ENCODE measurements at places on chromosomes 7 and 10.

GRCh38 chr10:29176845-29177832, 111.7 kb upstream of the LYZL1 start:
- DNase-seq: no peak

DNA sequence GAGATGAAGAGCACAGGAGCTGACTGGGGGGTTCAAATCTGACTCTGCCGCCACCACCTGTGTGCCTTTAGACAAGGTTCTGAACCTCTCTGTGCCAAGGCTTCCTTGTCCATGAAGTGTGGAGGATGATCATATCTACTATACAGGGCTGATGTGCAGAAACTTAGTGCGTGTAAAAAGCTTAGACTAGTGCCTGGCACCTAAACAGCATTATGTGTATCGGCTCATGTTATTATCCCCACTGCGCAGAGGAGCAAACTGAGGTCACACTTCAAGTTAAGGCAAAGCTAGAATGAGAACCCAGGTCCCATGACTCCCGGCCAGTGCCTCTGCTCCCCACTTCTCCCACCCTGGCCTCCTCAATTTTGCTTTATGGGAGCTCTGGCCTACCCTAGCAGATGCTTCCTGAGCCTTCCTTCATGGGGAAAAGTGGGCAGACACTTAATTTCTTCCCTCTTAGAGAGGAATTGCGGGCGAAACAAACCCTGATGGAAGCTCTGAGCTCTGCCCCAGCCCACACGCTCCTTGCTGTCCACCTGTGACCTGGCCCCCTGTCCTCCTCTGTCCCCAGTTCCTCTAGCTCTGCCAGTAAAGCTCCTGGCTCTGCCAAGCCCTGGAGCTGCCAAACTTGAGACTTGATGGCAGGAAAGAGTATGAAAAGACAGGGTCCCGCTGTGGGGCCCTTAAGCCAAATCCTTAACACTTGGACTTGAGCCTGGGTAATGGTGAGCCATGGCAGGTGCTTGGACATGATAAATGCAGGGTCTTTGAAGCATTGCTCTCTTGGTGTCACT, 71.0 kb downstream of the CDH23 start:
- no peak for DNase-seq

- no peak for DNase-seq
These were observed 3.2 kb downstream of the IMPDH1 start for GRCh38 chr7:128406314-128407232.

DNA sequence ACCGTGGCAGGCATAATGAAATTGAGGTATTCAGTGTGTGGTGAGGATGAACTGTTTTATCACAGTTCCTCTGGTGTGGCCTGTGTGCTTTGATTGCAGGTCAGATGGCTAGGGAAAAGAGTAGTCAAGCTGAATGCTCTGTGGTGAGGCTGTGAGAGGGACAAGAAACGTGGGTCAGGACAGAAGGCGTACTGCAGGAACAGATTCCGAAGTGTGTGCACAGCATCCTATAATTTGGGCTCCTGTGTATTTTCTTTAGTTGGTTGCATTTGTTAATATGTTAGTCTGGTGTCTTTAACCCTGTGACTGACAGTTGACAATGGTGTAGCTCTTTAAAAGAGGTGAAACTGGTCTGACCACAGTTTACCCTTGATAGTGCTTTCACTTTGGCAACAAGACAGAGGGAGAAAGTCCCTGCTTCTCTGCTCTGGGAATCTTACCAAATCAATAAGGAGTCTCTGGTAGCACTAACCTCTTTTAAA, 76.5 kb downstream of the AUTS2 start:
- DNase-seq: no peak

GRCh38 chr10:10803278-10803677, 214.4 kb upstream of the CELF2 start:
- no peak for DNase-seq

GRCh38 chr10:68633281-68633680, 73.1 kb downstream of the TET1 start:
- no peak for DNase-seq

DNA sequence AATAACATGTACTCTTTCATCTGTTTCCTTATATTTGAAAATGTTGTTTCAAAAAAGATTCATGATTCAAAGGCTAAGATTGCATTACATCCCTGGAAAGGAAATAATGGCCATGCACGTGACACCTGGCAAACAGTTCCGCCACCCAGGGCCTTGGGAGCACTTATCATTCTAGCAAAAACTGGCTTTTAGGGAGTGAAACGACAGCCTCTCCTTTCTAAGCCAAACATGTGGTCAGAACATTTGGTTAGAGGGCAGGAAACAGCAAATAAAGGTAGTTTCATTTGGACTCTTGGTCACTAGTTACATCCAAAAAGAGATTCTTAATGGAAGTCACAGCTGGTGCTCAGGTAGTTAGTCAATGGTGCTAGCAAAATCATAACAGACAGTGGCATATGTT, 83.5 kb downstream of the FAS start:
- no peak for DNase-seq

DNA sequence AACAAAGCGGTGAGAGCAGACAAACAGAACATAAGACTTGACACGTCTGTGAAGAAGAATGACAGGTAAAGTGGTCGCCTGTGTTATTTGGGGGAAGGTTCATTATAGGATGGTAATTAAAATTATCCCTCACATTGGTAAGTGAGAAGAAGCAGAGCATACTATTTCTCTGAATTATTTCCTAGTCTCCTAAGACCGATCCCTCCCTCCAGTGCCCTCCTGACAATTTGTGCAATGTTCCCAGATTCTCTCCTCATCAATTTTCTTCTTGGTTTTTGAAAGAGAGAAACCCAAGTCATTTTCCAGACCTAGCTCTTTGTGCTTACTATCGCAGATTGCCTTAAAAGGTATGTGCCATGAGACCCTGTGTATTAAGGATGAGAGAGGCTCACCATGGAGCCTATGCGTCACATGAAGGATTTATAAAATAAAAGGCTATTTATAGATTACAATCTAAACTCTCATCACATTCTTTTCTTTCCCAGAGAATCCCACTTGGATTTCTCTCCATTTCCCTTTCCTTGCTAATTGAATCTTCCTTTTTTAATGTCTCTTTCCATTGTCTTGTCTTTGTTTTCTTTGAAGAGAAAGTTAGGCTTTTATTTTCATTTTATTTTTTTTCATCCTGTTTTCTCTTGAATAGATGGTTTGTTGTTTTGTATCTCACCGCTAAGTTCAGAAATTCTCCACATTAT, 112.0 kb downstream of the PPP1R3A start:
- DNase-seq: no peak

DNA sequence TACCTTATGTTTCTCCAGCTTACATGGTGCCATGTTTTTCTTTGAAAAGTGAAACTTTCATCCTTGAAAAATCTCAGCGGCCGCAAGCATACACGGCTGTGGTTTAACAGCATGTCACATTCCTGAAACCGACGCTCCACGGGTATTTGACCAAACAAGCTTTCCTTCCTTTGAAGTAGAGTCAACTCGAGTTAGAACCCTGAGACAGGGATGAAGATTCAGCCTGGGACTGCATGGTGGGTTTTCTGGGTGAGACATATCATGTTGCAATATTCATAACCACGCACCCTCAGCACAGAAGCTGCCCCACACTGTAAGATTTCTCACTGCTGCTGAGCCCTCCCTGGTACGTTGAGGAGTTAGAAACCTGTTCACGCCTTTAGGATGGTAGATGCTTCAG, 8.1 kb downstream of the CYP26A1 start:
- no peak for DNase-seq

DNA sequence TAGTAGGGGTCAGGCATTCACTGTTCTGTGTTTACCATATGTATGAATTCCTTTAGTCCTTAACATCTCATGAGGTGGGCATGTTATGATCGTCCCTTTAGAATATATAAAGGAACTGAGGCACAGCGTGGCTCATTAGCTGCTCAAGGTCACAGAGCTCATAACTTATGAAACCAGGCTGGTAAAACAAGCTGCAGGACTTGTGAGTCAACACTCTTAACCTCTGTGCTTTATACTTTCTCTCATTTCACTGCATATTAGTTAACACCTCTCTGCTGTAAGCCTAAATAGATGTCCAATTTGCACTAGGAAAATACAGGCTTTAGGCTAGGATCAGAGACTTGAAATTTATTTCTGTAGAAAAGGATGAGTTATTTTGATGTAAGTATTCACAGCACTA, 180.3 kb upstream of the HDAC9 start:
- DNase-seq: no peak

- no peak for DNase-seq
These were observed 170.0 kb downstream of the ELAPOR2 start for GRCh38 chr7:86889501-86889900.

- DNase-seq: no peak
These were observed 9.6 kb downstream of the ATP5F1C start for GRCh38 chr10:7797582-7797981.

- DNase-seq: no peak
These were observed 103.2 kb downstream of the MAD1L1 start for GRCh38 chr7:2129323-2130095.

DNA sequence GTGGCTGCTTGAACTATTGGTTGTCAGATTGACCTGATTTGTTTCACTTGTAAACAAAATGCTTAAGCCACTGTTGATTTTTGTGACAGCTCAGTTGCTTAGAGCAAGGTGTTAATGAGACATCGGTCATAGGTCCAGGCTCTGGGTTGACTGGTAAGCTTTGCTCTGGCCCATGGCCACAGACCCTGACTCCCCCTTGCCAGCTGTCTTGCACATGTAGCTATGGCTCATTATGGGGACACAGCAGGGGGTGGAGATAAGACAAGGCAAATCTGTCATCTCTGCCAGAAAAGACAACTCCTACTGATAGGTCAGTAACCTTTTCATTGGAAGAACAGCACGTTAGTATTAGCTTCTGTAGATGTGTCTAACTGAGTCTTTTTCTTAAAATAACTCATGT, 95.3 kb downstream of the KAT6B start:
- no peak for DNase-seq
